Activated T-helper 2 cell treated with anti-CD3 and anti-CD28 coated beads, Interferon-gamma antibody, Interleukin-2, Interleukin-4, amounts not matched to agents 10 μg/mL and 5 μg/mL and 100 μg/mL, durations not matched to agents 14 hours and 24 hours and 36 hours (primary cell): ENCODE measurements at places on chromosomes 2 and 18. TPM values are rescaled to one million over a fixed set of nuclear protein-coding genes. Genes with fewer than 3 reads are reported as not detected.

The VSNL1 gene
- not detected in 2 replicates for total RNA-seq

The RAB17 gene
- 0.23 TPM in 1 of 2 replicates, not detected in the other for total RNA-seq

The KRTCAP3 gene
- total RNA-seq = 6.2 and 7.5 TPM in 2 replicates

The C2orf66 gene
- total RNA-seq = 0.25 TPM in 2 replicates

The DSG1 gene
- total RNA-seq = not detected in 2 replicates

- no peak for DNase-seq
- H3K4me1 ChIP-seq = no peaks in the 10 kb centered on the region
- no peaks in the 10 kb centered on the region for H3K27me3 ChIP-seq
These were observed 123.1 kb downstream of the SOCS6 start for GRCh38 chr18:70411876-70412435.

GRCh38 chr2:130286983-130287655 lies 55.6 kb upstream of the IMP4 start:
- no peaks in the 10 kb centered on the region for H3K36me3 ChIP-seq
- no peak overlapping the region for H3K27ac ChIP-seq
- H3K27me3 ChIP-seq = peaks cover 1% of the 10 kb centered on the region

GRCh38 chr18:58175122-58175785 lies 131.2 kb downstream of the NEDD4L start:
- H3K27me3 ChIP-seq = peaks cover 2% of the 10 kb centered on the region
- H3K4me3 ChIP-seq = no peak overlapping the region
- no peak overlapping the region for H3K27ac ChIP-seq
- no peaks in the 10 kb centered on the region for H3K36me3 ChIP-seq
- DNase-seq = no peak

DNA sequence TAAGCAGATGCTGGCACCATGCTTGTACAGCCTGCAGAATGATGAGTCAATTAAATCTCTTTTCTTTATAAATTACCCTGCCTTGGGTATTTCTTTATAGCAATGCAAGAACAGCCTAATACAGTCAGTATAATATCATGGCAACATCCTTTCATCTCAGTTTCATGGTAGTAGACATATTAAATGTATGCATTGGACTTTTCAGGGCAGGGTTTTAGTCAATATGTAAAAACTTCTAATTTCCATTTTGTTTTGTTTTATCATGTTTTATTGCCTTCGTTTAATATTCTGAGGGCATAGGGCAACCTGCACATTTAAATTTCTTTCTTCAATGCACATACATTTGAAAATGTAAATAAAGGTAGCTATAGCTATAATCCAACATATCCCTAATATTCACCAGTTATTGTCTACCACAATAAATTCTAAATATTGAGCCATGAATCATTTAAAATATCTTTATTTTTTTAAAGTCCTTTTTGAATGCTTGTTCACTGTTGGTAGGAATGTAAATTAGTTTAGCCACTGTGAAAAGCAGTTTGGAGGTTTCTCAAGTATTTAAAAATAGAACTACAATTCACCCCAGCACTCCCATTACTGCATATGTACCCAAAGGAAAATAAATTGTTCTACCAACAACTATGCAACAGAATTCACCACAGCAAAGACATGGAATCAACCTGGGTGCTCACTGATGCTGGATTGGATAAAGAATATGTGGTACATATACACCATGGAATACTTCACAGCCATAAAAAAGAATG lies 41.8 kb upstream of the GRB14 start:
- no peaks in the 10 kb centered on the region for H3K27me3 ChIP-seq
- H3K4me1 ChIP-seq = no peaks in the 10 kb centered on the region
- no peaks in the 10 kb centered on the region for H3K36me3 ChIP-seq

DNA sequence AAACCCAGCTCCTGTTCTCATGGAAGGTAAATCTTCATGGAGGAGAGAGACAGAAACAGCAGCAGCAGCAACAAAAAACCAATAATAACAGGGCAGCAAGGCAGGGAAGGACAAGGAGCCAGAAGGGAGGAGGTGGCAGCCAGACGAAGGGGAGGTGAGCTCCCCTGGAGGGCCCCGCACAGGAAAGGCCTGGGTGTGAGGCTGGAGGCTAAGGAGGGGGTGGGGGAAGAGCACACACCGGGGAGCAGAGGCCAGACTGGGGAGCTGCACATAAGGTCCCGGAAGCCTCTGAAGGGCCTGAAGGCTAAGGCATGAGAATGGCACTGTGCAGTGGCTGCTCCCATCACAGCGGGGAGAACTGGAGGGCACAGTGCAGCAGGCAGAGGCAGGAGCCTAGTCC lies 94.8 kb upstream of the SMAD7 start:
- peaks cover 14% of the 10 kb centered on the region for H3K36me3 ChIP-seq
- no peaks in the 10 kb centered on the region for H3K27me3 ChIP-seq
- H3K4me3 ChIP-seq = no peak overlapping the region
- no peak for DNase-seq
- H3K4me1 ChIP-seq = peaks cover 11% of the 10 kb centered on the region
